ENCODE measurements at places on chromosomes 6 and 20.

GRCh38 chr20:51486197-51487005 lies 56.1 kb downstream of the NFATC2 start:
- DNase-seq = peak; percentile 74

GRCh38 chr20:14046534-14046933 lies 51.2 kb downstream of the MACROD2 start:
- DNase-seq = no peak

DNA sequence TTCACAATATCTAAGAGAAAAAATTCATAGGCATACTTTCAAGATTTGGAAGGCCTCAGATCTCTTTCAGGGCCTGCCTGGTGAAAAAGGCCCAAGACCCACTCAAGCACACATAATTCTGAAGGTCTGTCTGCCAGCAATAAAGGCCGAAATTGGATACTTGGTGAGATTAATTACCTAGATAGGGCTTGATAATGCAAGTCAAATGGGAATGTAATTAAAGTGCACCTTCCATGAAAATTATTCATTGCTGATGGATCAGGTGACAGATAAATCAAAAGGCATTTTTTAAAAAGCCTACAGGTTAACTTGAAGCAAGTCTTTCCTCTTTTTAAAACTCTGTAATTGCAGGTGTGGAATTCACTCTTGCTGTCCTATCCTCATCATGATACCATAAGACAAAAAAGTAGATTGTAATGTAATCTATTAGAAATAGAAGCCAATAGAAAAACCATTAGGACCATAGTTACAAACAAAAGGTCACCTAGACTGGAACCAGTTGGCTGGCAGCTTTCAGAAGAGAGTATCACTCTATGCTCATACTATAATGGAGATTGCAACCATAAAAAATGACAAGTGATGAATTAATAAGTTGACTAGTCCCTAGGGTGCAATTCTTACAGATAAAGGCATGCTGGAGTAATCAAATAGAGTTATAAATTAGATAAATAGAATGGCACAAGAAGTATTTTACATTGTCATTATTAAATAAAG lies 77.3 kb downstream of the EPHA7 start:
- DNase-seq = no peak

DNA sequence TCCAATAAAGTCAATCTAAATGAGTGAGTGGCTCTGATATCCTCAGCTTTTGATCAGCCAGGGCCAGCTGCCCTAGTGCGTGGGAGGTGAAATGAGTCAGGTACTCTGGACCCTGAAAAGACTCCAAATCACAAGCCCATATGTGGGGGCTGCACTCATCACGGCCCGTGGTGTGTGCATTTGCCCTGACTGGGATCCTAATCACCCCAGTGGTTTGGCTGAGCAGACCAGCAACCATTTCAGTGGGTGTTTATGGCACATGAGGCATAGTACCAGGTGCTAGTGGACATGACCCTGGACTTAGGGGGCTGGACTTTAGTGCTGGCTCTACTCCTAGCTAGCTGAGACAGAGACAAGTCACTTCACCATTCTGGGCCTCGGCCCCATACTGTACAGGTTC lies 39.4 kb downstream of the SCML4 start:
- DNase-seq = no peak

Measured in PC-3 (cell line).